ENCODE measurements at places on chromosomes 7 and 10.

- H3K27me3 ChIP-seq: no peaks in the 10 kb centered on the region
- no peak for DNase-seq
- no peak overlapping the region for H3K27ac ChIP-seq
- no peaks in the 10 kb centered on the region for H3K4me1 ChIP-seq
- H3K4me3 ChIP-seq: no peak overlapping the region
These were observed 148.2 kb upstream of the TNS3 start for GRCh38 chr7:47730142-47730541.

GRCh38 chr10:96587264-96588059, 650 bp upstream of the TM9SF3 start:
- peak overlapping the region; percentile 97 for H3K4me3 ChIP-seq
- no peaks in the 10 kb centered on the region for H3K36me3 ChIP-seq
- H3K27ac ChIP-seq: peak overlapping the region; percentile 98
- peaks cover 45% of the 10 kb centered on the region for H3K4me1 ChIP-seq

DNA sequence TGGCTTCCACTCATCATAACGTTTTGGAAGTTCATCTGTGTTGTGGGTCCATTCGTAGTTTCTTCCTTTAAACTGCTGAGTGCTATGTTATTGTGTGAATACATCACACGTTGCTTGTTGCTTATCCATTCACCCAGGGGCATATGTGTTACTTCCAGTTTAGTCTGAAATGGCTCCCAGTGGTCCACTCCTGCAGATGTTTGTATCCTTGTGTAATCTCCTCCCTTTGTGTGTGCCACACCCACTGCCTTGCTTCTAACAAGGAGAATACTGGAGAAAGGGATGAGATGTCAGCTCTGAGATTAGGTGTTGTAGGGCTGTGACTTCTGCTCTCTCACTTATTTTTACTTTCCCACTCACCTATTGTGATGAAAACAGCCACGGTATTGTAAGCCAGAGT, 239.1 kb upstream of the HABP2 start:
- no peaks in the 10 kb centered on the region for H3K27me3 ChIP-seq
- no peaks in the 10 kb centered on the region for H3K36me3 ChIP-seq
- DNase-seq: no peak
- no peak overlapping the region for H3K4me3 ChIP-seq
- H3K4me1 ChIP-seq: no peaks in the 10 kb centered on the region
- no peak overlapping the region for H3K27ac ChIP-seq

DNA sequence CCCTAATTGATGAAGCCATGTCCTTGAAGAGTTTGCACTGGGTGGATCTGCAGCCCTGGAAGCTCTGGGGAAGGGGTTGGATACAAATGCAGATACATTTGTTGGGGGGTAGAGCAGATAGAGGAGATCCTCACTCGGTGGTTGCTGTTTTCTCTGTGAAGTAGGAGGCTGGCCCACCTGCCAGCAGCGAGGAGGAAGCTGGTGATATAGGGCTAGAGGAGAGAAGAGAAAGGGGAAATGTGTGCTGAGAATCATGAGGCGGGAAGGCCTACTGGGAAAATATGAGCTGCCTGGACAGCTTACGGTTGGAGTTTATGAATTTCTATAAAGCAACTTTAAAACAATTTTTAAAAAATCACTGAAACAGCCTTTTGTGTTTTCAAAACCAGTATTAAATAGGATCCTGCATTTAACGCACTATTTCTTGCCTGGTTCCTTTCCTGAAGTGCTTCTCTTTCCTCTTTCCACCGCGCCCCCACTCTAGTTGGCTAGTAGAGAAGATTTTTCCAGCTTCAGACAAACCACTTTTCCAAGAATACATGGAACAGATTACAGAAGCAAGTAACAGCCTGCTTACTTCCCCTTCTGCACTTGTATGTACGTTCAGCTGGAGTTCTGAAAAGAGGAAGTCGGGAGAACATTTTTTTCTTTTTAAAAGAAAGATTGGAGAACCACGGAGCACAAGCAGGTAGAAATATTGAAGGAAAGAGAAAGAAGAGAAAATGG, 100.6 kb upstream of the GLCCI1 start:
- peak overlapping the region; percentile 12 for H3K4me3 ChIP-seq
- DNase-seq: no peak
- no peaks in the 10 kb centered on the region for H3K27me3 ChIP-seq
- H3K4me1 ChIP-seq: no peaks in the 10 kb centered on the region
- H3K27ac ChIP-seq: no peak overlapping the region

GRCh38 chr7:13724977-13725566, 264.4 kb downstream of the ETV1 start:
- H3K27ac ChIP-seq: no peak overlapping the region
- H3K4me1 ChIP-seq: no peaks in the 10 kb centered on the region
- no peaks in the 10 kb centered on the region for H3K36me3 ChIP-seq

DNA sequence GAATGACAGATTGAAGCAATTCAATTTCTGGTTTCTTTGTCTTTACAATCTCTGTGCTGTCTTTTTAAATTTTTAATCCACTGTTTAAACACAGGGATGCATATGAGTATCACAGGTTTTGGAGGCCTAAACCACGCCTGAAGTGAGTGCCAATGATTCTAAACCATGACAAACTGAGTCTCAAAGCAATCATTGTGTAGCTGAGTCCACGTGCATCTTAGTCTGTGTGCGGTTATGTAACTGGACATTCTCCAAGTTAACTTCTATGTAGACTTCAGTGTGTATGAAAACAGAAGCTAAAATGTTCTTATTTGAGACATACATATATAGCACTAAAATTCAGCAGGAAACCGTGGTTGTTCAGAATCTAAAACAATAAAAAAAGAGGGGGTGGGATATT, 79.3 kb upstream of the ST8SIA6 start:
- no peaks in the 10 kb centered on the region for H3K36me3 ChIP-seq
- H3K4me3 ChIP-seq: no peak overlapping the region
- H3K4me1 ChIP-seq: no peaks in the 10 kb centered on the region
- H3K27ac ChIP-seq: no peak overlapping the region
- no peaks in the 10 kb centered on the region for H3K27me3 ChIP-seq

- no peak overlapping the region for H3K4me3 ChIP-seq
- H3K36me3 ChIP-seq: peaks cover 15% of the 10 kb centered on the region
- peaks cover 15% of the 10 kb centered on the region for H3K4me1 ChIP-seq
- no peaks in the 10 kb centered on the region for H3K27me3 ChIP-seq
- no peak overlapping the region for H3K27ac ChIP-seq
- no peak for DNase-seq
These were observed 957 bp upstream of the ANKRD2 start for GRCh38 chr10:97571622-97572021.

- no peaks in the 10 kb centered on the region for H3K36me3 ChIP-seq
- H3K4me3 ChIP-seq: no peak overlapping the region
- H3K27ac ChIP-seq: no peak overlapping the region
- no peak for DNase-seq
- H3K27me3 ChIP-seq: no peaks in the 10 kb centered on the region
- H3K4me1 ChIP-seq: peaks cover 8% of the 10 kb centered on the region
These were observed 2.3 kb downstream of the ERLIN1 start for GRCh38 chr10:100183481-100183880.

- H3K27ac ChIP-seq: no peak overlapping the region
- no peak for DNase-seq
- H3K4me1 ChIP-seq: no peaks in the 10 kb centered on the region
- no peak overlapping the region for H3K4me3 ChIP-seq
- no peaks in the 10 kb centered on the region for H3K36me3 ChIP-seq
- no peaks in the 10 kb centered on the region for H3K27me3 ChIP-seq
These were observed 97.8 kb upstream of the PPP2R2D start for GRCh38 chr10:131802996-131803395.

GRCh38 chr10:12025591-12025990, 17.0 kb downstream of the UPF2 start:
- no peak for DNase-seq
- H3K27ac ChIP-seq: no peak overlapping the region
- no peak overlapping the region for H3K4me3 ChIP-seq
- peaks cover 15% of the 10 kb centered on the region for H3K36me3 ChIP-seq
